ENCODE measurements at places on chromosomes 3 and 15.

DNA sequence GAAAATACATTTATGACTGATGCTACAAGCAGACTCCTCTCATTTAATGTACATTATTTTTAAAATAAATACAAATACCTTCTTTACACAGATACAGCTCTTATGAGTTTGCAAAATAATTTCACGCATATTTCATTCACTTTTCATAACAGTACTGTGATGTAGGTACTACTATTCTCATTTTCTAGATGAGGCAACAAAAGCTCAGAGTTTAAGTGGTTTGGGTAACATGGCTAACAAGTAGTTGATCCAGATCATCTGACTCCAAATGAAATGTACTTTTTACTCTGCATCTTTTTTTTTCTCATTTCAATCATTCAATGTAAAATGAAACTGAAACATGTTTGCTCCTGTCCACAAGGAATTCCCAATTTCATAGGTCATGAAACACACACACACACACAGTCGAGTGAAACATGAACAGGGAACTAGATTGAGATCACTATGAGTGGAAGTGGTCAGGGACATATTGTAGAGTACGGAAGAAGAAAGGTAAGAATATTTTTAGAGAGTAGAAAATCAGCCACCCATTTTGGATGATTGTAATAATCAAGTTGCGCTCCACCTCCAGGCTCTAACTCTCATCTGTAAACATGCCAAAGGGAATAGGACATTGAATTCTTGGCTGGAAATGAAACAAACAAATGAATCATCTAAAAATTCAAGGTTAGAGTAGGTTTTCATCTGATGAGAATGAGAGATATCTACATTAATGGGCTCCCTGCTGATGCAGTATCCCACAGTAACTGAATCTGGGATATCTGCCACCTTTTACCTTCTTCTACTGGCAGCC, 92.4 kb downstream of the CLDN1 start:
- DNase-seq = no peak

GRCh38 chr3:20853890-20854289, 667.9 kb upstream of the SGO1 start:
- no peak for DNase-seq

DNA sequence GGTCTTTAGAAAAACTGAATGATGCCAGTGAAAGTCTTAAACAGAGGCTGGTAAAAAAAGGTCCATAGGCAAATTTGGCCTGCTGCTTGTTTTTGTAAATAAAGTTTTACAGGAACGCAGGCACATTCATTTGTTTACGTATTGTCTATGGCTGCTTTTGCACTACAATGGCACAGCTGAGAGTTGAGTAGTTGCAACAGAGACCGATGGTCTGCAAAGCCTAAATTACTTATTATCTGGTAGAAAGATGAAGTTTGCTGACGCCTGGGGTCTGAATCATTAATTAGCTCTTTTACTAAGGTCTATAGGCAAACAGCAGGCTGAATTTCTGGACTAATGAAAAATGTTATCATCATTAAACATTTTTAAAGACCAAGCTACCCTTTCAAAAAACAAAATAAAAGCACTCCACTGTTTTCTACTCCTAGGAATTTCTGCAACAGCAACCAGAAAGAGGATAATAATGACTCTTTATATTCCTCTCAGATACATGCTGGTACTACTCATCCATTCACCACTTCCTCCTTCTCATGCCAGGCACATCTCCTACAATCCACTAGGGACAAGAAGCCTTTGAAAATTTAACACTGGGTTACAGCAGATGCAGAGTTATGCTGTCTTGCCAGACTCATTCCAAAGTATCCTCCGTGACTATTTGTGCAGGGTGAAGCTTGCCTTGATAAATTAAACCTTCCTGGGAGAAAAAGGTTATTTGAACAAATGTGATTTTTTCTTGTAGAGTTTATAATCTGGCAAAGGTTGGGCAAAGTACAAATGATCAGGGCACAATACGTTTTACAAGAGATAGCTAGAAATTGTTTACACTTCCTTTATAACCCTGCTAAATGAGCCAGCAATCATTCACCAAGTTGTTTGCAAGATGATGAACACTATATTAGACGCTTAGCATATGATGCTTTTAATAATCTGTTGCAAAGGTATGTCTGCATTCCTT, 6.0 kb downstream of the GATM start:
- no peak for DNase-seq

- no peak for DNase-seq
These were observed 20.8 kb upstream of the CCR9 start for GRCh38 chr3:45865563-45865962.

All from SIG-M5 (cell line).